Activated CD8-positive, alpha-beta T cell treated with anti-CD3 and anti-CD28 coated beads, Interleukin-2, amount 10 ng/mL, durations not matched to agents 7 days and 5 days (primary cell): ENCODE measurements at places on chromosomes 16 and 17.

- no peak for DNase-seq
- no peak overlapping the region for H3K27ac ChIP-seq
- H3K4me3 ChIP-seq: no peak overlapping the region
- no peaks in the 10 kb centered on the region for H3K4me1 ChIP-seq
Measured at GRCh38 chr17:33435721-33436301, 142.7 kb upstream of the ASIC2 start.

- H3K27ac ChIP-seq: peak within 1 kb of the TSS; percentile 93
- H3K27me3 ChIP-seq: no peaks in the 10 kb centered on the region
- H3K4me1 ChIP-seq: peaks cover 11% of the 10 kb centered on the region
- no peak within 1 kb of the TSS for H3K4me3 ChIP-seq
- DNase-seq: peak; percentile 98
Measured at GRCh38 chr17:8189711-8190477, at the start of gene BORCS6. BORCS6 (minus strand) TSS chr17:8190180; CDS start chr17:8190140, 40 bp downstream.

DNA sequence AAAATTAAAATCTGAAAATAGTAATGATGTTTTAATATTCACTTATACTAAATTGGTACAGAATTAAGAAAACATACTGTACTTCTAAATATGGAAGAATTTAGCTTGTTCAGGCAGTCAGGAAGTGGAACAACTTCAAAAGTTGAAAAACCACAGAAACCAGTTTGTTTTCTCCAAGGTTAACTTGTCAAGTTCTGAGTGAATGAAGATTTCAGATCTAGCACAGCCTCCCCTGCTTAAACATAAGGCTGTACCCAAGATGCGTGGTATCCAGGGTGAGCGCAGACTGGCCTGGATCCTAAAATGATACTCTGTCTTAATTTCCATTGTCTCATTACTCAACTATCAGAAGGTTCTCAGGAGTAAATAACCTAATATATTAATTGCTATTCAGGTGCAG, 730.7 kb upstream of the KIF2B start:
- H3K27me3 ChIP-seq: no peaks in the 10 kb centered on the region
- H3K27ac ChIP-seq: no peak overlapping the region
- no peaks in the 10 kb centered on the region for H3K36me3 ChIP-seq
- no peak for DNase-seq
- H3K4me3 ChIP-seq: no peak overlapping the region
- no peaks in the 10 kb centered on the region for H3K4me1 ChIP-seq

GRCh38 chr16:31676731-31677130, 149.0 kb downstream of the AHSP start:
- peaks cover 14% of the 10 kb centered on the region for H3K36me3 ChIP-seq
- no peak overlapping the region for H3K4me3 ChIP-seq
- peak overlapping the region; percentile 56 for H3K27ac ChIP-seq
- peaks cover 2% of the 10 kb centered on the region for H3K27me3 ChIP-seq

DNA sequence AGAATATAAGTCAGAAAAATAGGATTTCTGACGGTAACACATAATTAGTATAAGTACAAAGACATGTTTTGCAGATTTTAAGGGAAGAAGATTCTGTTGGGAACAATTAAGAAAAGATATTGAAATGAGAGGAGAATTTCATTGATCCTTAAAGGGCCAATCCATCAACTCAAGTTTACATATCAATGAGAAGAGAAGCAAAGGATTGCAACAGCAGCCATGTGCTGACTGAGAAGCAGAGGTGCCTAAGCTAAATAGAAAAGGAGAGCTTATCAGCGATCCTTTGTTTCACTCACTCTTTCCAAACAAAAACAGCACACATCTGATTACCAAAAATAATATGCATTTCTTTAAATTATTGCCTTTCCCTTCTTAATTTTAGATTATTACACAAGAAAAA, 94.6 kb downstream of the ITFG1 start:
- no peak for DNase-seq
- H3K27ac ChIP-seq: no peak overlapping the region

DNA sequence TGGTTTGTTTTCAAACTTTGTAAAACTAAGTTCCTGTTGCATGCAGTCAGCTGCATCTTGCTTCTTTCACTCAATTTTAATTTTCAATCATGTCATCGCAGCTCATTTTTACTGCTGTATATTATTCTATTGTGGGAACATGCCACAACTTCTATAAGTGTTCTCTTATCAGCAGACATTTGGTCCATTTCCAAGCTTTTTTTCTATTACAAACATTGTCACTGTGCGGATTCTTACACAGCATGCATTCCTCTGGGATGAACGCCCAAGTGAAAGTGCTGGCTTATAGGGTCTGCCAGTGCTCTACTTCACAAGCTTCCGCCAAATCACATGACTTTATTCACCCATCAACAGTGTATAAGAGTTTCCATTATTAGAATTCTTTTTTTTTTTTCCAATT, 22.7 kb downstream of the GINS3 start:
- H3K4me1 ChIP-seq: no peaks in the 10 kb centered on the region
- H3K4me3 ChIP-seq: no peak overlapping the region
- no peak for DNase-seq
- no peaks in the 10 kb centered on the region for H3K36me3 ChIP-seq

GRCh38 chr16:61814726-61815347, 221.4 kb downstream of the CDH8 start:
- H3K27ac ChIP-seq: no peak overlapping the region
- H3K27me3 ChIP-seq: no peaks in the 10 kb centered on the region
- DNase-seq: no peak
- H3K36me3 ChIP-seq: no peaks in the 10 kb centered on the region

DNA sequence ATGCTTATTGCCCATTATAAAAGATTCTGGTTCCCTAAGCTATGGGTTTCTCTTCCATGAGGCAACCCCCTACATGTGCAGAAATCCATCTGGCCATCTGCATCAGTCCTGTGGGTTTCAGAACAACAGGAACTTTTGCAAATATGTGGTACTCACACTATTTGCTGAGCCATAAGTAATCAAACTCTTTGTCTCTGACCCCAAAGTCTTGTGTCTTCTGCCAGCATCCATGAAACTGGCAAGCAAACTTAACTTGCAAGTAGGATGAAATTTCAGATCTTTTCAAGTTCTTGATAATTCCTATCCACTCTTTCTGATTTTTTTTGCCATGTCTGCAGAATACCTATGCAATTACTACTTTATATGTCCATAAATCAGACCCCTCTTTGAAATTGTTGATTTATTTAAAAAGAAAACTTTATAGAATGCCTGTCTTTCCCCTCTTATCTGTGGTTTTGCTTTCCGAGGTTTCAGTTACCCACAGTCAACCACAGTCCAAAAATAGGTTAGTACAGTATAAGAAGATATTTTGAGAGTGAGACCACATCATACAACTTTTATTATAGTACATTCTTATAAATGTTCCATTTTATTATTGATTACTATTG, 158.4 kb upstream of the IRX3 start:
- H3K27ac ChIP-seq: no peak overlapping the region
- DNase-seq: no peak
- H3K27me3 ChIP-seq: peaks cover 4% of the 10 kb centered on the region
- H3K4me1 ChIP-seq: no peaks in the 10 kb centered on the region
- H3K36me3 ChIP-seq: no peaks in the 10 kb centered on the region

GRCh38 chr16:8899709-8900317, 17.7 kb downstream of the LITAFD start:
- no peaks in the 10 kb centered on the region for H3K4me1 ChIP-seq
- H3K27ac ChIP-seq: no peak overlapping the region
- peaks cover 81% of the 10 kb centered on the region for H3K36me3 ChIP-seq
- H3K4me3 ChIP-seq: no peak overlapping the region
- no peak for DNase-seq
- no peaks in the 10 kb centered on the region for H3K27me3 ChIP-seq

GRCh38 chr16:88315543-88316105, 67.1 kb upstream of the ZNF469 start:
- no peak overlapping the region for H3K27ac ChIP-seq
- peaks cover 7% of the 10 kb centered on the region for H3K27me3 ChIP-seq
- H3K4me3 ChIP-seq: no peak overlapping the region
- no peak for DNase-seq

- H3K36me3 ChIP-seq: peaks cover 15% of the 10 kb centered on the region
- peak overlapping the region; percentile 88 for H3K4me3 ChIP-seq
- H3K4me1 ChIP-seq: peaks cover 62% of the 10 kb centered on the region
- DNase-seq: no peak
- H3K27ac ChIP-seq: peak overlapping the region; percentile 98
Measured at GRCh38 chr17:31488982-31489294, 97.5 kb downstream of the RAB11FIP4 start.

DNA sequence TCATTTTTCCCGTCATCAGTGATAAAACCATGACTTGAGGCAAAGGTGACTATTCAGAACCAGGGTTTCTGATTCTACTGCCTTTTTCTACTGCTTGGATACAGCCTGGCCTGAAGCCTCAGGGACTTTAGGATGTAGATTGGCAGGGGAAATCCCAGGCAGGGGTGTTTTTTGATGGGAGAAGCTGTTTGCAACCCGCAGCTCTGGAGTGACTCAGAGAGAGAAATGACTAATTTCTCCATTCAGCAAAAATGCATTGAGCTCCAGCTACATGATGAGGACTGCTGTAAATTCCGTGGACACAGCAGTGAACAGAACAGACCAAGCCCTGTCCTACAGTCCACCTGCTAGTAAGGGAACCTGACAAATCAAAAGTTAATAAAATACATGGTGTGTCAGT, 560.6 kb downstream of the CDH13 start:
- H3K36me3 ChIP-seq: no peaks in the 10 kb centered on the region
- no peak for DNase-seq
- no peak overlapping the region for H3K27ac ChIP-seq
- H3K4me3 ChIP-seq: no peak overlapping the region
- H3K27me3 ChIP-seq: no peaks in the 10 kb centered on the region

- H3K4me3 ChIP-seq: no peak overlapping the region
- peaks cover 27% of the 10 kb centered on the region for H3K4me1 ChIP-seq
- DNase-seq: no peak
- H3K36me3 ChIP-seq: peaks cover 5% of the 10 kb centered on the region
- no peak overlapping the region for H3K27ac ChIP-seq
Measured at GRCh38 chr17:17417718-17418181, 59.0 kb upstream of the MED9 start.

- H3K4me1 ChIP-seq: no peaks in the 10 kb centered on the region
- H3K27ac ChIP-seq: no peak overlapping the region
- peaks cover 3% of the 10 kb centered on the region for H3K27me3 ChIP-seq
- H3K36me3 ChIP-seq: no peaks in the 10 kb centered on the region
- no peak overlapping the region for H3K4me3 ChIP-seq
- no peak for DNase-seq
Measured at GRCh38 chr16:70592106-70592571, 54.2 kb upstream of the IL34 start.

- peaks cover 4% of the 10 kb centered on the region for H3K36me3 ChIP-seq
- no peak overlapping the region for H3K4me3 ChIP-seq
- no peaks in the 10 kb centered on the region for H3K27me3 ChIP-seq
- peaks cover 42% of the 10 kb centered on the region for H3K4me1 ChIP-seq
- peak; percentile 61 for DNase-seq
Measured at GRCh38 chr17:59853168-59853918, 39.4 kb downstream of the TUBD1 start.
